ENCODE measurements at places on chromosomes 13 and 19. TPM values are rescaled to one million over a fixed set of nuclear protein-coding genes. Genes with fewer than 3 reads are reported as not detected.

Gene SMIM17
- total RNA-seq = 9.8 TPM

Gene CLIP3
- total RNA-seq = 49.4 TPM

Gene SLC27A1
- 13.8 TPM for total RNA-seq

Gene S1PR5
- under 0.01 TPM for total RNA-seq

Gene ZNF44
- total RNA-seq = 17.2 TPM

Gene ZNF446
- total RNA-seq = 9.6 TPM

Gene CEBPG
- 26.6 TPM for total RNA-seq

Gene SIGLEC10
- total RNA-seq = 1.2 TPM

Gene KLF2
- 3.0 TPM for total RNA-seq

Gene TPTE2
- 0.25 TPM for total RNA-seq

Gene IL11
- under 0.01 TPM for total RNA-seq

Gene METTL21C
- total RNA-seq = not detected

Gene VSTM1
- not detected for total RNA-seq

Data from temporal lobe (tissue), 4 donors.